ENCODE measurements at places on chromosomes 5 and 9.

DNA sequence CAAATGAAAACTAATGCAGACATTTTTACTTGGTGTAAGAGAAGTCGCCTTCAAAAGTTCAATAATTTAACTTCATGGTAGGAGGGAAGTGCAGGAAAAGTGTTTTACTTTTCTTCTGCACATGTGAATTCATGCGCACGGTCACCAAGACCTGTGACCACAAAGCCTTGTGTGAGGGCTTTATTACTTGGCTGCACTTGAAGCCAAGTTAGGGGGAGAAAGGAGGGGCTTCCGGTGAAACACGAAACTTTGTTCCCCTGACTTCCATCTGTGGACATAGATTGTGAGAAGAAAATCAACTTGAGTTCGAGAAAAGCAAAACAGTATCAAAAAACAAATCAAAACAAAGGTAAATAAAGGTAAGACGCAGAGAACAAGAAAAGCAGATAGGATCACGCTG is 239.9 kb downstream of the ROR2 start:
- DNase-seq = no peak

- no peak for DNase-seq
These were observed 150.6 kb upstream of the ACOT12 start for GRCh38 chr5:81544351-81545018.

- no peak for DNase-seq
These were observed 286.8 kb upstream of the PANK3 start for GRCh38 chr5:168865968-168866367.

DNA sequence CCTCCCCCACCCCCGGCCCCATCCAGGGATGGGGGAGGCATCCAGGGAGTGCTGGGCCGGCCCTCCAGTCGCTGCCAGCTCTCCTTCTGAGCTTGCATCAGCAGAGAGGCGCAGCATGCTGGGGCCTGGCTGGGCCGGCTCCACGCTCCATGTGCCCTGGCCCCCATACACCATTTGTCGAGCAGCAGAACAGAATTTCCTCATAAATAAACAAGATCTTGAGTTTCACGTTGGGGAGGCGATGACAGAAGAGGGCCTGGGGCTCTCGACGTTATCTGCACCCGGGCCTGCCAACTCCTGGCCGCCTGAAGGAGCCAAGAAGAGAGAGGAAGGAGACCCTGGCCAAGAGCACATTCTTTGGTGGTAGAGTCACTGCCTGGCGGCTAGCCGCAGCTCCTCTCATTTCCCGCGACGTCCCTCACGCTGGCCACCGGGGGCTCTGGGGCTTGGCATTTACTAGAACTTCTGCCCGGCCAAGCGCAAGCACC is 177.0 kb downstream of the FGF18 start:
- DNase-seq = no peak

GRCh38 chr5:108367679-108368334 is 14.1 kb downstream of the FBXL17 start:
- DNase-seq = no peak

DNA sequence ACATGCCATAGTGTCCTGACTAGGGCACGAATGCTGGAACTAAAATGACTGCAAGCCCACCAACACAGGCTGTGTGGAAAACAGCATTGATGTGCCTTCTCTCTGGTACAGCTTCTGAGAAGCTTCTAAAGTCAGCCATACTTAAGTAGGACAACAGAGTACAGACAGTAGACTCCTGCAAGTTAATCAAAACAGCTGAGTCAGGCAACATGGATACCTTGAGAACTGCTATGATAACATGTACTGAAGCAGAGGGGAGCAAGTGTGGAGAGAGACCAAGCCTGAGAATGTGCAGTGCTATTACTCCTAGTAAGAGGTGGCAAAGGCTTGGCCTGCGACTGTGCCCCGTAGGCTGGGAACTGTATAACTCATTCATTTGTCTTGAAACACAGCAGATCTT is 2.5 kb downstream of the ISCA1 start:
- DNase-seq = no peak

DNA sequence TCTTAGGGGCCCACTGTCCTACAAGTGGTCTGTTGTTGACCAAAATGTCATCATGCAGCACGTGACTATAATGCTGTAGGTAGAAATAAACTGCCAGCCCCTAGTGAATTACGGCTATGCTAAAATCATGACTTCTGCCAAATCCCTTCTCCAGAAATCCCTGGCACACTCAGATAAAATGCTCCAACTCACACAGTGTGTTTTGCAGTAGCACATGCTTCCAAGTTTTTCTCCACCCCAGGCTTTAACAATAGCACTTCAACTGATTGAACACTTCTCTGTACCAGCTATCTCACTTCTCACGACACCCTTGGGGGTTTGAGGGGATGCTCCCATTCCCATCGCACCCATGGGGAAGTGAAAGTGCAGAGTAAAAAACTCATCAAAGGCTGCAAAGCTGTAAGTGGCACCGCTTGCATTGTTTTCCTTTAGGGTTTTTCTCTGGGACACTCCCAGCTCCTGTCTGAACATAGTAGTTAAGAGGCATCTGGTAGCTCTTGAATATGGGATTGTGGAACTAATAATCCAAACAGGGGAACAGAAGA is 151.0 kb upstream of the SLC24A2 start:
- DNase-seq = no peak

DNA sequence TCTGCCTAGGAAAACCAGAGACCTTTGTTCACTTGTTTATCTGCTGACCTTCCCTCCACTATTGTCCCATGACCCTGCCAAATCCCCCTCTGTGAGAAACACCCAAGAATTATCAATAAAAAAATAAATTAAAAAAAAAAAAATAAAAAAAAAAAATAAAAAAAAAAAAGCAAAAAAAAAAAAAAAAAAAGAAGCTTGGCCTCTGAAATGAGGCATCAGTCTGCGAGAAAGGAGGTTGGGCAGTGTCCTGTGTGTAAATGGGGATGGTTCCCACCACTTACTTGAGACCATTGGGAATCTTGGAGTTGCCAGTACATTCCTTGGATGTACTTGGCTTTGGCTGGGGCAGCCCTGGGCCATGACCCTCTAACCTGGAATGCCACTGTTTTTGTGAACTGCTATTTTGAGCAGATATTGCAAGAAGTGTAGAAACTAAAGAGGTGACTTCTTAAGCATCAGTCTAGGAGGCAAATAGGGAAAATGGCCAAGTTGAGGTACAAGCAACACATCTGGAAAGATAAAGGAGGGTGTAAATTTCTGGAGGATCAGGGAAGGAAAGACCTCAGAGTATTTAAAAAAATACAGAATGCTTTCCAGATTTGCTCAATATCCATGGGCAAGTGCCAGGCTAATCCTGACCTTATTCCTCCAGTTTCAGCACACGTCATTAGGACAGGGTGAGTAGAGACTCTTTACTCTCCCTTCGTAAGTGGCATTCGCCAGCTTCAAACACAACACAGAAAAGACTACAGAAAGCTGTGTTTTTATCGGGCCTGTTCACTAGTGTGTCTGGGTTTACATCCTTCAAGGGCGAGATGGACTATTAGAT is 58.1 kb downstream of the HSPA4 start:
- DNase-seq = no peak

- peak; percentile 4 for DNase-seq
These were observed 112.6 kb downstream of the TMC1 start for GRCh38 chr9:72633966-72634365.

DNA sequence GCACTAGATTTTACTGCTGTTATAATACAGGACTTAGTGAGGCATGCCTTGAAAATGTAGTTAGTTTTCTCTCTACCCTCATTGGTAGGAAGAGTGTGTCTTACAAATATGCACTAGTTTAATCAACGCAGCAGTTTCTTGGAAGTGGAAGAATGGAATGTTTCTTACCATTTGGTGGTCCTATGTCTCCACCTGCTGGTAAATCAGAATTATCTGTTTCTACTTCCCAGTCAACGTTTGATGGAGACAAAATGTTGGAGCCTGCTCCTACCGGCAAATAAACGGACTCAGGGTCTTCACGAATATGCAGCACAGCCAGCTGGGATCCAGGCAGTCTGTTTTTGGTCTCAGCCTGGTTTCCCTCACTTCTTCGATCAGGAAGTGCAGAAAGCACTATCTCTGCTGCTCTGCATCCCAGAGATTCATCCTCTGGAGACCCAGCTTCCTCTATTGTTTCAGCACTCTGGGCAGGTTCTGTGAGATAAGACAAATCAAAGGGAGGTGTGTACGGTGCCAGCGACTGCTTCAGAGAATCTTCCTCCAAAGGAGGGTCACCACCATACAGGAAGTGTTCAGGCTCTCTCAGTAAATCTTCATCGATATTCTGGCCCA is 59.5 kb upstream of the PCA3 start:
- DNase-seq = no peak

DNA sequence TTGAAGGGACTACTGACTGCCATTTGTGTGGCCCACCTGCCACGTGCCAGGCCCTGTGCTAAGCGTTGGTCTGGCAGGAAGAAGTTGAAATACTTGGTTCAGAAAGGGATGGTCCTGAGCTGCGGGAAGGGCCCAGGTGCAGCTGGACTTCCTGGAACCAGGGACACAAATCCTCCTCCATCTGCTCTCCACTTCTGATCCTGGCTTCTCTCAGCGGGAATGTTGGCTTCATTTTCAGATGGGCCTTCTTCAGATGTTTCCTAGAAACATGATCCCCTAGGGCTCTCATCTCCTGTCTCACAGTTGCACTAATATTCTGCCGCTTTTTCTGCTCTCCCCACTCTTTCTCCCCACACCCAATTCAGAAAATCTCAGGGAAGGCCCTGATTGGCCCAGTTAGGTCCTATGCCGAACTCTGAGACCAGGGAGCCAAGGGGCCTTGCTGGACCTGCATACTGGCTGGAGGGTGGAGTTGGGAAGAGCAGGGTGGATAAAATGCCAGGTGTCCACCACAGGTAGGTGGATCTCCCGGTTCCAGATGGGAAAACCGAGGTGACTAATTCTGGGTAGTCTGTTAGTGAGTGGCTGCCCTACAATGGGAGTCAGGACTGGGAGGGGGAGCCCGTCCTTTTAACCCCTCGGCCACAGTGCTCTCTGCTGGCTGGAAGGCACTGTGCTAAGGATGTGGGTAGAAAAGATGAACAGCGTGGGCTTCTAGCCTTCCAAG is 19.4 kb downstream of the PSAT1 start:
- no peak for DNase-seq

GRCh38 chr5:8641786-8642505 is 773.0 kb downstream of the MTRR start:
- no peak for DNase-seq

DNA sequence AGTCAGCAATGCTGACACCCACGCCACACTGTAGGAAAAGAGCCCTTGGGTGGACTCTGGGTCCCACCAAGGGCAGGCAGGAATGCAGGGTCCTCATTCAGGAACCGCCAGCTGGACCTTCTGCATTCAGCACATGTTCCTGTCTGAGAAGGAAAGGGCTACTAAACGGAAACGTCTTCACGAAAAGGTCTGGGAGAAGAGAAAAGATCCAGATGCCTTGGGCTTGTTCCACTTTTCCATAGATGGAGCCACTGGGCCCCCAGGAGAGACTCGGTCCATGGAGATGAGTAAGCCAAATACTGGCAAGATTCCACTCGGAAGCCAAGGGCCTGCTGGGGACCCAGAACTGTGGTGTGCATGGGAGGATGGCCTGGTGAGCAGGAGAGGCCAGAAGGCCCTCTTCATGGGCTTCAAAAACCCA is 38.4 kb downstream of the LHFPL2 start:
- DNase-seq = no peak
